ENCODE measurements at places on chromosomes 1 and 21. TPM values are rescaled to one million over a fixed set of nuclear protein-coding genes. Genes with fewer than 3 reads are reported as not detected.

GRCh38 chr1:118618618-118619340, 369.4 kb downstream of the TBX15 start:
- no peak overlapping the region for H3K27ac ChIP-seq
- no peaks in the 10 kb centered on the region for H3K27me3 ChIP-seq
- no peak for DNase-seq
- no peaks in the 10 kb centered on the region for H3K4me1 ChIP-seq

GRCh38 chr1:62621907-62622306, 24.6 kb downstream of the ANGPTL3 start:
- peaks cover 7% of the 10 kb centered on the region for H3K4me1 ChIP-seq
- no peaks in the 10 kb centered on the region for H3K27me3 ChIP-seq
- H3K27ac ChIP-seq, result no peak overlapping the region
- H3K36me3 ChIP-seq, result no peaks in the 10 kb centered on the region
- H3K4me3 ChIP-seq, result no peak overlapping the region
- DNase-seq, result no peak

DNA sequence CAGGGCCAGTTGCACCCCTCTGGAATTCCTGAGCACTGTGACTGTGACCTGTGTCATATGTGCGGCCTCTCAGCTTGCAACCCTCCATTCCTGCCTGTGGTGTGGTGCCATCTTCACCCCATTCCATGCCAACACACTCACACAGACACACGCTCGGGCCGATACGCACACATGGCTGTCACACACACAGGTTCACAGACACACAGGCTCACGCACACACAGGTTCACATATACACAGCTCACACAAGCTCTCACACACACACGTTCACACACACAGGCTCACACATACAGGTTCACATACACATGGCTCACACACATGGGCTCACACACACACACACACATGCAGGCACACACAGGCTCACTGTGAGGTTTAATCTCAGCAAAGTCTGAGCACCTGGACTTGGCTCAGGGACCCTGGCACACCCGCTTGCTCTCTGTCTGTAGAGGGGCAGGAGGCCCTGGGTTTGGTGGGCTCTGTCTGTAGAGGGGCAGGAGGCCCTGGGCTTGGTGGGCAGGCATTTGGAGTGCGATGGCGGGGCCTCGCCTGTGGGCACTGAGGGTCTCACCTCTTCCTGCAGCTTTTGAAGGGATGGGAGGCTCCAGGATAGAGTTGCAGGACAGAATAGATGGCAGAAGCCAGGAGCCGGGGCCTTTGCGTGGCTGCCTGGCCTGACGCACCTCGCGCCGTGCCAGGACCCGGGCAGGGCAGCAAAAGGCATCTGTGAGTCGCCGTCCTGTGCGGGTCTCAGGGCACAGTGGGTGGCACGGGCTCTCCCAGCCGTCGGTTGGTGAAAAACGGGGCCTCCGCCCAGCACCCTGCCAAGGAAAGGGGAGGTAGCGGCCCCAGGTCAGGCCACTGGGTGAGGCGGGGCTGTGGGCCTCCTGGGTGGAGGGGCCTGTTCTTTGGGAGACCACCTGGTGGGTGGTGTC, 17.1 kb downstream of the COL18A1 start:
- H3K36me3 ChIP-seq, result no peaks in the 10 kb centered on the region
- no peak for DNase-seq
- H3K4me3 ChIP-seq, result no peak overlapping the region
- H3K27me3 ChIP-seq, result no peaks in the 10 kb centered on the region

DNA sequence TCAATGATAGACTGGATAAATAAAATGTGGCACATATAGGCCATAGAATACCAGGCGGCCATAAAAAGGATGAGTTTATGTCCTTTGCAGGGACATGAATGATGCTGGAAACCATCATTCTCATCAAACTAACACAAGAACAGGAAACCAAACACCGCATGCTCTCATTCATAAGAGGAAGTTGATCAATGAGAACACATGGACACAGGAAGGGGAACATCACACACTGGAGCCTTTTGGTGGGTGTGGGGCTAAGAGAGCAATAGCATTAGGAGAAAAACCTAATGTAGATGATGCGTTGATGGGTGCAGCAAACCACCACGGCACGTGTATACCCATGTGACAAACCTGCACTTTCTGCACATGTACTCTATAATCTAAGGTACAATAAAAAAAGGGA, 883.4 kb upstream of the PRMT6 start:
- no peak for DNase-seq
- H3K4me1 ChIP-seq, result no peaks in the 10 kb centered on the region
- H3K27ac ChIP-seq, result no peak overlapping the region
- H3K4me3 ChIP-seq, result no peak overlapping the region

Gene TTLL7
- 2.3 TPM for total RNA-seq

All from activated naive CD8-positive, alpha-beta T cell treated with anti-CD3 and anti-CD28 coated beads, Interleukin-2, amount 10 ng/mL, durations not matched to agents 7 days and 5 days (primary cell).